ENCODE measurements at places on chromosomes 6 and 20. TPM values are rescaled to one million over a fixed set of nuclear protein-coding genes. Genes with fewer than 3 reads are reported as not detected.

GRCh38 chr6:36821581-36822335 is 17.5 kb downstream of the CPNE5 start:
- no peak for DNase-seq

Gene MYLK4
- total RNA-seq, result 0.25 TPM

DNA sequence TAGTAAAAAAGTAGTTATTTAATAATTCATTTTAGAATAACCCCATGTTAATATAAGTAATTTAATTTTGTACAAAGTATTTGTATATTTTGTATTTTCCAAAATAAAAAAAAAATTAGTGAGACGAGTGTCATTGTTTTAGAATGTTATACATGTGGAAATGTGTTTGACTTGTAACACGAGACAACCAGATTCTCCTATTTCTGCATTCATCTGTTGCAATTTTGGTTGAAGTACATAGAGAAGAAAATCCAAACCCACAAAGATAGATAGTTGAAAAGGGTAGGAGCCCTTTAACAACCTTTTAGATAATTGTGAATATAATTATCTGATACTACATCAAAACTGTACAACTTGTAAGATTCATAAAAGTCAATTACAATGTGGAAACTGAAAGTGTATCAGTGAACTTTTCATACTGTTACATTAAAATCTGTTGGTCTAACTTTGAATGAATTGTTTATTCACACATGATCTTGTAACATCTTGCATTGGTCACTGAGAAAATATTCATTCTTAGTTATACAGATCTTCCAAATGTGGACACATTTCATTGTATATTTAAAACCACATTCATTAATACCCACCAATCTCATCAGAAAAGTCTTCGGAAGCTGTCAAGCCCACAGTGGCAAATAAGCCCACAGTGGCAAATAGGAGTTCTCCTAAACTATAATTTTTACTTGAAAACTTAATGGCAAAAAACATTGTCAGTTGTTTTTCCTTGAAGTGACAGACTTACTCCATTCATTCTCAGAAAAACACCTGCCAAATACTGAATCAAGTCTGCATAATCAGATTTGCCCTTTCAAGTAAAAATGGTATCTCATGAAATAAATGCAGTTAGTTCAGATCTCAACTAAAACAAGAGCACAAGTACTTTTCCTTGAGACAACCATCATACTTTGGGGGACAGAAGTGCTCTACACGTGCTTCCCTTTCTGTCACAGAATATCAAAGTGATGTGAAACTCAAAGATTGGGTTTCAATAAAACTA is 52.8 kb downstream of the FKBP5 start:
- no peak for DNase-seq

- peak; percentile 96 for DNase-seq
These were observed 42.4 kb downstream of the SSR1 start for GRCh38 chr6:7270320-7271204.

GRCh38 chr6:79413562-79414002 is 123.6 kb downstream of the LCA5 start:
- DNase-seq, result no peak

GRCh38 chr6:106063448-106063850 is 22.7 kb upstream of the PRDM1 start:
- no peak for DNase-seq

DNA sequence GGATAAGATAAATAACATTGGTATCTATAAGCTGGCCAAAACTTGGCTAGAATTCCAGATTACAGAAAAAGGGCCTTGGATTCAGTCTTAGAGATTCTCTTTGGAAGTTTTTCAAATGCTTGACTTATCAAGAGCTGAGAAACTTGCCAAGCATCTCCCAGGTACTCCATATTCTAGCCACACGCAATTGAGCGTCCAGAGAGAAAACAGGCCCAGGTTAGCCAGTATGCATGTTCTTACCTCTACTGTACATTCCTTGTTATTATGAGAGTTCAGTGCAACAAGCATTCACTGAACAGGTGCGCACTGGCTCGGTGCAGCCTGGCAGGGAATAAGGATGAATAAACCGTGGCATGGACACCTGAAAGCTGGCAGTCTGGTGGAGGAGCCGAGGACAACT is 13.7 kb downstream of the CRNKL1 start:
- no peak for DNase-seq

- DNase-seq, result no peak
These were observed 405 bp upstream of the RNF182 start for GRCh38 chr6:13924146-13924948.

Gene RBPJL
- total RNA-seq, result 0.23 TPM

Gene PARD6B
- total RNA-seq, result 10.9 TPM

GRCh38 chr6:87687296-87687695 is 14.7 kb downstream of the AKIRIN2 start:
- DNase-seq, result no peak

GRCh38 chr6:34272013-34272926 is 23.5 kb upstream of the SMIM29 start:
- DNase-seq, result no peak

Gene UBE2C
- total RNA-seq, result 0.96 TPM

- no peak for DNase-seq
These were observed 43.5 kb downstream of the OR2B6 start for GRCh38 chr6:28000351-28001045.

DNA sequence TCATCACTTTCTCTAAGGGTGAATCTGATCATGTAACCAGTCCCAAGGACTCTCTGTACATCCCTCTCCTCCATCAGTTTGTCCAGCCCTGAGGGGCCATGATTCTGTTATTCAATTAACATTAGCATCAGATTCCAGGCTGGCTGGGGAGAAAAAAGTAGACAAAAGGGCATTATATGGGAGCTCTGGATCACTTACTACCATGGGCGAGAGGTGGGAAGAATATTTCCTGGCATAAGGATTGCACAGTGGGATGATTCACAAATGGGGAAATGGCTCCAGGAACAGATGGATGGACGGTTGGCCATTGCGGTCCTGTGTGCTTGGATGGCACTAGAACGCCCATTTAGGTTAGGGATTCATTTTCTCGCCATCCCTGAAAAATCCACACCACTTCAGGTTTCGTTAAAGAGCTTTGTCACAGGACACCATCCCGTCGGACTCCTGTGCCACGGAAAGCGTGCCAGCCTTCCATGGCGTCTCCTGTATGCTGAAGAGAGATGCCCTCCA is 112.6 kb downstream of the THBS2 start:
- no peak for DNase-seq

DNA sequence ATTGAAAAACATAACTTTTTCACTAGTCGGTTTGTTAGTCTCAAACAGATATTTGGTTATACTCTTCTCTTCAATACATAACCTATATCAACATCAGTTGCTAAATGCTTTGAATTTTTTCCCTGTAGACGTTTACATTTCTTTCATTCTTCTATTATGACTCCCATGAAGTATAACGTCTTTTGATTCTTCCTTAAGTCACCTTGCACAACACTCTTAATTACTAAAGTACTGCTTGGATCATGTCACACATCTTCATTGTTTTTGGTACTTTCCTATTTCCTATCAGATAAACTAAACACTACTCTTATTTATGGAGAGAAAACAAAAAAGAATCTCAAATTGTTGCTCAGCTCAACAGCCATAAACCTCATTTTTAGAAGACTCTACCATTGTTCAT is 23.0 kb upstream of the BMP5 start:
- no peak for DNase-seq

DNA sequence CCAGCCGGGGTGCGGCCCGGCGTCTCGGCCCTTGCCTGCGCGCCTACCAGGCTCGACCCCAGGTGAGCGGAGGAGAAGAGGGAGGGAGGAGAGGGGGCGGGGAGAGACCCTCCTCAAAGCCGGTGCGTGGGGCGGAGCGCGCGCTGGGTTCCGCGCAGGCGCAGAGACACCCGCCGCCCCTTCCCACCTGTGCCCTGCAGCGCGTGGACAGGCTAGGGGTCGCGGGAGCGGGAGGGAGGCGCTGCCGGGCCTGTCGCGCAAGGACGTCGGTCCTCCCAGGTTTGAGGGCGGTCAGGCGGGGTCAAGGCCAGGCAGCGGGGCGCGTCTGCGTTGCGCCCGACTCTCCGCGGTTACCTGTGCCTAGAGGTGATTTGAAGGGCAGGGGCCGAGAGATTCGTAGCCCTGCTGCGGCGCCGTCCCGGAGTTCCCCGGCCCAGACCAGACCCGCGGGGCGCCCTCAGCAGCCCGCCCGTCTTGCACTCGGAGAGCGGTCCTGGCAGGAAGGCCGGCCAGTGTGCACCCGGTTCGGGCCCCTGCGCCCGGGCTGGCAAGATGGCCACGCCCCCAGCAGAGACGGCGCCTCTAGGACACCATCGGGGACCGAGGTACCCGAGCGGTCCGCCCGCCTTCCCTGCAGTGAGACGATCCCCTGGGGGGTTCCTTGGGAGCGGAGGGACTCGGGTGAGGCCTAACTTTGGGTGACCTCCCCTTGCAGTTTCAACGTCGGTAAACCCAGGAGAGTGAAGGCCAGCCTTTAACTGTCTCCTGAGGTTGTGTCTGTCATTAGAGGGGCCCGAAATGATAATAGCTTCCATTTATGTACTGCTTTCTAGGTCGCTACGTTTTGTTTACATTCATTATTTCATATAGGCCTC is 546 bp downstream of the C6orf136 start:
- peak; percentile 83 for DNase-seq

- DNase-seq, result no peak
These were observed 18.7 kb downstream of the DEK start for GRCh38 chr6:18245642-18246041.

DNA sequence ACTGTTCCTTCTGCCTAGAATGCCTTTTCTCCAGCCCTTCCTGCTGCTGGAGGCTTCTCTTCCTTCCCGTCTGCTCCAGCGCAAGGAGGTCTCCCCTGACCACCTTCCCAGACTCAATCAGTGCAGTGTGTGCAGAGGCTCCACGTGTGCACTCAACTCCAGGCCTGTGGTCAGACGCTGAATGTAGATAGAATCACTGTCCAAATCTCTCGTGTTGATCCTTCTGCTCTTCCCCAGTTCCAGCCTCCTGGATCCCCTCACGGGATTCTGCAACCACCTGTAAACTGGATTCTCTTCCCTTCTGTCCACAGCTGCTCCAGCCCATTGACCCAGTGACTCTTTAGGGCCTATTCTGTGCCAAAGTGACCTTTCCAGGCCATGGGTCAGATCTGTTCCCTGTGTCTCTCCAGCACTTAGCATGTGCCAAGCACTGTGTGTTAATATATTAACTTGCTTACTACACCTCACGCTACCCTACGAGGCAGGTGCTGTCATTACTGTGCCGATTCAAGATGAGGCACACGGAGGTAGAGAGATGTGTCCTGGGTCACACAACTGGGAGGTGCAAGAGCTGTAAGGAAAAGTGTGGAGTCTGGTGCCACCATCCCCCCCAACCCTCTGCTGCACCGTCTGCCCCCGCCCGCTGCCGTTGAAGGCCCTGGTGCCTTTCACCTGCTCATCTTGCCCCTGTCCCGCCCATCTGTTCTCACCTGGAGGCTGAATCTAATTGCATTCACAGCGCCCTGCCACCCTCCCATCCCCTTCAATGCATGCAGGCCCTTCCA is 112.2 kb downstream of the SULF2 start:
- peak; percentile 78 for DNase-seq

GRCh38 chr6:127933852-127934840 is 33.3 kb upstream of the THEMIS start:
- no peak for DNase-seq

GRCh38 chr6:51817832-51818231 is 269.6 kb downstream of the PKHD1 start:
- no peak for DNase-seq

Gene METTL24
- total RNA-seq, result 0.48 TPM

DNA sequence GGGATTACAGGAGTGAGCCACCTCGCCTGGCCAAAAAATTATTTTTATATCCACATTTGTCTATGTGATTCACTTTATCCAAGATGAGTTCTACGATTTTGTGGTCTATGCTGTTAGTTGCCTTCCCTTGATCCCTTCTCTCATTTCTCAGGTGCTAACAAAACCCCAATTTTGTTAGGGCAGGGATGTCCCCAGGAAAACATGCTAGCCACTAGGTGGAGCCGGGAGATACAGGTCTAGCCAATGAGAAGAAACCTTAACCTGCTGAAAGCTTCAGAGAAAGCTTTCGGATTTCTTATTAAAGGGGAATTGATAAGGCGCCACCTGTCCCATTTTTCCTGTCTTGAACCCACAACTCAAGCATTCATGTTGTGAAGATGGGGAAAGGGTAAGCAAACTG is 167.4 kb upstream of the OLIG3 start:
- DNase-seq, result no peak

Gene ZNF391
- 0.10 TPM for total RNA-seq

Gene TRIM10
- 1.9 TPM for total RNA-seq

DNA sequence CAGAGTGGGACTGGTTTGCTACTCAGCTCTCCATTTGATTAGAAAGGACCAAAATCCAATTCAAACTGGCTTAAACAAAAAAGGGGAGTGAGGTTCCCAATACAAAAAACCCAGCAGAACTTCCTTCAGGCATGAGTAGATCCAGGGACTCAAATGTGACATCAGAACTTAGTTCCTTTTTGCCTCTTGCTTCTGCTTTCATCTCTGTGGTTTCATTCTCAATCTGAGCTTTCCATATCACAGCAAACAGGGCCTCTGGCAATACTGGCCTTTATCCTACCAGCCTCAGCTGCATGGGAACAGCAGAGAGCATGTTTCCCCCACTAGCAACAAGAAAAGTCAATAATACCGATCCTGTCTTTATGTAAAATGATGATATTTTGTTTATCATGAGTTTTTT is 28.6 kb upstream of the PRELID3B start:
- DNase-seq, result no peak

GRCh38 chr20:38937978-38938473 is 11.8 kb downstream of the FAM83D start:
- no peak for DNase-seq

GRCh38 chr6:10725044-10725443 is 2.2 kb downstream of the TMEM14C start:
- DNase-seq, result peak; percentile 27

- no peak for DNase-seq
These were observed 442.4 kb downstream of the CD83 start for GRCh38 chr6:14559746-14560536.

Gene FUT9
- total RNA-seq, result not detected

DNA sequence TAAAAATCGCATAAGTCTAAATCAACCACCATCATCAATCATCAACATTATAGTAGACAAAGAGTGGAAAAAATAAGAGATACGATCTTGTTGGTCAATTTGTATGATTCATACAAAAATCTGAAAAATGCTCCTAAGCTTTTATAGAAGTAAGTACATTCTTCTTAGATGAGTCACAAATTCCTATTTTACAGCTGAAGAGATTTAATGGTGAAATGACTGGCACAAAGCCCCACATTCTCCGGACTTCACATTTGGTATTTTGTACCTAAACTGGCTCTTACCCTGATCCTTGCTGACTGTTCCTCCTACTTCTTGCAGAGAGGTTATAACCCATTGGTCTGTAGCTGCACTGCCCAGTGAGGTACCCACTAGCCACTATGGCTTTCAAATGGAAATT is 29.9 kb upstream of the PREP start:
- DNase-seq, result no peak

DNA sequence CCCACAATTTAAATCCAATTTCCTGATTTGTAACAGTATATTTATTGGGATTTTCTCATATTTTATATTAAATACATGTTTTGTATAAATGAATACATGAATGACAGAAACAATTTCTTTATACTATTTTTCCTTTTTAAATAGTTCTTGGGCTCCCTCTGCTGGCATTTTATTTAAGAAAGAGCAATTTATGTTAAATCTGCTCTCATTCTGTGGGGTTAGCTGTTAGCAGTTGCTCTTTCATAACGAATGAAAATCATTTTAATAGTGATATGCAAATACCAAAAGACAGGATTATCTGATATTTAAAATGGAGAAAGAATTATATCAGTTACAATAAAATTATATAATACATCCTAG is 118.3 kb downstream of the RALGAPA2 start:
- no peak for DNase-seq
